ENCODE measurements at places on chromosomes 7 and 10. TPM values are rescaled to one million over a fixed set of nuclear protein-coding genes. Genes with fewer than 3 reads are reported as not detected.
A peak's percentile ranks its signal among the peaks of the same experiment; 100 is the strongest.

DNA sequence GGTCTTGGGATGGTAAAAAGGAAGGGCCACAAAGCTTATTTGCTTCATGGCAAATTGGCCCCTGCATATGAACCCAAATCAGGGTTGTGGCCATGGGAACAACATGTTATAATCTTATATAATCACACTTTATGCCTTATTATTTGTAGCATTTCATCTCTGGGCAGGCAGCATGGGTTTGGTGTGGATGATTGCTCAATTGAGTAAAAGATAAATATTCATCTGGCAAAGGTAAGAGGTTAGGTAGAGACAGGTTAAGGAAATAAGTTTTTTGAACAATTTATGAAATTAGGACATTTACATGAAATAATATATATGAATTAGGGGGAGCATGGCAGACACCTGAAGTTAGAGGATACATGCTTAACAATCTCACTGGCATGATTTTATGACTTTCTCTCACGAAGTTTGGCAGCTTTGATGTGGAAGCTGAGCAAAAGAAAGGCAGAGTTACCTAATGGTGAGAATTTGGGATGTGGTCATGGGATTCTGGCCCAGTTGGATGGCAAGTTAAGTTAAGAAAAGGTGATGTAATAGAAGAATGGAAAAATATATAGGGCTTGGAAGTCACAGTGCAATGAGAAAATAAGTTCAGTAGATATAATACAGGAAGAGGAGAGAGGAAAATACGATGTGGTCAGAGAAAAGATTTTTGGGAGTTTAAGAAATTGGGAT lies 88.1 kb upstream of the FAM3C start:
- no peak for ATAC-seq

GRCh38 chr7:27302590-27302989 lies 60.0 kb downstream of the EVX1 start:
- ATAC-seq: no peak

The MLXIPL gene
- total RNA-seq: not detected

DNA sequence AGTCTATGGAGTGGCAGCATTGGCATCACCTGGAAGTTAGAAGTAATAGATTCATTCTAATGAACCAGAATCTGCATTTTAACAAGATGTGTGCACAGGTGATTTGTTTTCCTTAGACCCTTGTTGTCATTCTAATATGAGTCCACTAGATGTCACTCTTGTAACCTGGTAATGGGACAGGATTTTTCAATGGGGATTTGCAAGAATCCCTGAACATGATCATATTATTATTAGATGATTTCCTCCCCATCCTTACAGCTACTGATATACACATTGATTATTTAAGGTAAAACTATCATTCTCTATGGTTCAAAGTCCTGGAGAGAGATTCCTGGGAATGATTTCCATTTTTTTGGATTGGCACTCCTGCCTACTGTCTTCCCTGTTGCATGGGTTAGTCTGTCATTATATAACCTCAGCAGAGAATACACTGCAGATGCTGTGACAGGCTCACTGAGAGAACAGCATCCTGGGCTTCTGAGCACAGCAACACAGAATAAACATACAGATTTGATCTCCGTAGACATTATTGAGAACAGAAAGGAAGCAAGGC lies 194.9 kb downstream of the SUGCT start:
- no peak for ATAC-seq

The NKX1-2 gene
- total RNA-seq: not detected

- ATAC-seq: peak; percentile 97
Measured at GRCh38 chr10:70880077-70880534, 8.3 kb downstream of the PCBD1 start.
